ENCODE measurements at places on chromosomes 1 and 21.

DNA sequence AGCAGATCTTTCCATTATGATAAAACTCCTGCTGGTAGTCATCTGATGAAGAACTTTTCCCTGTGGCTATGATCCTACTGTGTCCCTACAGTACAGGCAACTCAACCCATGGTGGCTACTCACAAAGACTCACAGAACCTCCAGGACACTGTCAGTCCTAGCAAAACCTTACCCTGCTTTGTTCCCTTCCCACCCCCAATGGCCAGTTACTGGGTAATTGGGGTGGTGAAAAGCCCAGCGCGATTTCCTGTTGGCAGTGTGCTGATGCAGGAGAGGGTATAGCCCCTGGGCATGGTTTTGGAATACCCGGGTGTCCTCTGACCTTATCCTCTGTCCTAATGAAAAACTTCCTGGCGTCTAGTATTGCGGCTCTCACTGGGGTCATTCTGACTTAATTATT, 533 bp upstream of the RGL1 start:
- no peak for DNase-seq

DNA sequence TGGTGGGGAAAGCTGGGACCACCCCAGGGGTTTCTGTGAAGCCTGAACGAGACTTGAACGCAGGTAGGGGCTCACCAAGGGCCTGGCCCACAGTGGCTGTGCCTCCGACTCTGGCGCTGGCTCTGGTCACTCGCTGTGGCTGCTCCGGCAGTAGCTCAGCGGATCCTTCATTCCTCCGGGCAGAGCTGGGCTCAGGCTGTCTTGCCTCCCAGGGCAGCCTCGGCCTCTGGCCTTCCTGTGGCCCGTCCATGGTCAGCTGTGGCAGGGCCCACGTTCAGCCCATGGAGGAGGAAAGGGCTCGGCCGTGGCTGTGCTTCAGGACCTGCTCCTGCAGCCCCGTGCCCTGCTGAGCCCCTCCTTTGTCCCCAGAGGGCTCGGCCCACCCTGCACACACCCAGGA, 162.9 kb upstream of the C1orf174 start:
- DNase-seq: no peak

DNA sequence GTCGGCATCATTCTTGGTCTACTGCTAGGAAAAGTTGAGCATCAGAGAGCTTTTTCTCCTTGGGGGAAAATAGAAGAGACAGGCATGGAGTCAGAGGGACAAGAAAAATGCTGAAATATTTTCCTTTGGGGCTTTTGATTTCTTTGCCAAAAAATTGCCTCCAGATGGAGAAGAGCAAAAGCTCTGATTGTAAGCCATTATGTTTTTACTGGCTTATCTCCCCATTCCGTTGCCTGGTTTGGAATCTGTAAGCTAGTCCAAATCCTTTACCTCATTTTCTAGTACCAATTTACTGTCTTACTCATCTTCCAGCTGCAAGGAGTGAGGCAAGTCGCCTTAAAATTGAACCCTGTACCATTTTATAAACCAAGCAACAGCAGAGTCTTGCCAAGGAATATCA, 23.3 kb upstream of the NBL1 start:
- peak; percentile 80 for DNase-seq

- no peak for DNase-seq
These were observed 511.2 kb downstream of the USP25 start for GRCh38 chr21:16241016-16241415.

DNA sequence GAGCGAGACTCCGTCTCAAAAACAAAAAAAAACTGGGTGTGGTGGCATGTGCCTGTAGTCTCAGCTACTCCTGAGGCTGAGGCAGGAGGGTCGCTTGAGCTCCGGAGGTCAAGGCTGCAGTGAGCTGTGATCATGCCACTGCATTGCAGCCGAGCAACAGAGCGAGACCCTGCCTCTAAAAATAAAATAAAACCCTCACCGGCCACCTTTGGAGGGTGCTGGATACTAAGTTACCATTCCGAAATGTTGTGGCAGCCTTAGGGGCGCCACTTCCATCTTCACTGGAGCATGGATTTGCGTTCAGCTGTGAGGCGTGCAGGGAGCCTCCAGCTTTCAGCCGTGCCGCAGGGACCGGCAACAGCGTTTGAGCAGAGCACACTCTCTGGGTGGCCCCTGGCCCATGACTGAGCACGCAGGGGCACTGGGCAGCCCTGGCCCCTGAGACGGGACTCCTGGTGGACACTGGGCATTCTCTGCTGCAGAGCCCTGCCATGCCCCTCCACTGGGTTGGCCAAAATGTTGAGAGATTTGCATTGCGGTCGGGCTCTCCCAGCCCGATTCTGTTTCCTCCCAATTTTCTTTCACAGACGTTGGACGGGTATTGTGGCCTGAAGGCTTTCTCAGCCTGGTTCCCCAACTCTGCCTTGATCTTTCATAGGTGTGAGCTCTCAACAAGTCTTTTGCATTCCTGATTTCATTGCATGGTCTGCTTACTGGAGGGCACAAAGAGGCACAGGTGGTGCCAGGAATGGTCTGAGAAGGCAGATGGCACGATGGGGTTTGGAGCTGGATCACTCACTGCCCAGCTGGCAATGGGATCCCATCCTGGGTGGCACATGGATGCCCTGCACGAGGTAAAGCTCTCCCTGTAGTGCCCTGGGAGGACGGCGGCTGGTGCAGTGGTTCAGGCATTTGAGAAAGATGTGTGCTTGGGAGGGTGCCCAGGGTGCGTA, 5.8 kb upstream of the CFAP74 start:
- DNase-seq: no peak
